Activated T-helper 1 cell treated with Interleukin-2 at 50 U/mL for 16 hours (primary cell): ENCODE measurements at places on chromosomes 3 and 15.

DNA sequence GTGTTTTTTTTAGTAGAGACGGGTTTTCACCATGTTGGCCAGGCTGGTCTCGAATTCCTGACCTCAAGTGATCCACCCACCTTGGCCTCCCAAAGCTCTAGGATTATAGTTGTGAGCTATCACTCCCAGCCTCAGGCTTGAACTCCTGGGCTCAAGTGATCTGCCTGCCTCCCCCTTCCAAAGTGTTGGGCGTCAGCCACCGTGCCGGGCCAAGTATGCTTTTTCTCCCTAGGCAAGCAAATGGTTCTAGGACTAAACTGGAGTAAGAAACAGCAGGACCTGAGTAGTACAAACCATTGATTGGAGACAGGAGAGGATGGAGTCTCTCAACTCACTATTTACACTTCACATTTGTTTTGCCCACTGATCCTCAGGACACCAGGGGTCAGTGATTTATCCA is 4.6 kb upstream of the PTPN9 start:
- no peak for DNase-seq

- DNase-seq, result no peak
Measured at GRCh38 chr3:139957844-139958243, 22.9 kb downstream of the CLSTN2 start.

DNA sequence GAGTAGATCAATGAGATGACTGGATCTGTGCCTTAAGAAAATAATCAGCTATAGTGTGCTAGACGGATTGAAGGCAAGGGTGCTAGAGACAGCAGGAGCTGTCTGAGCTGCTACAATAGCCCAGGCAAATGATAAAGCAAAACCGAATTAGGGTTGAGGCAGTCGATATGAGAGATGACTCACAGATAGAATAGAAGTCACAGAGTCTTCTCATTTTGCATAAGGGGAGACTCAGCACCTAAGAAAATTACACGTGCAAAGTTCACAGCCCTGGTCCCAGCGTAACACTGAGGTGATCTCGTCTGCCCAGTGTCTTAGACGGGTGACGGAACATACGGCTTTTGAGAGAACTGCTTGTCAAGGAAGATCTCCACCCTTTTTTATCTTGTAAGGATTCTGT is 11.6 kb downstream of the LPP start:
- no peak for DNase-seq

DNA sequence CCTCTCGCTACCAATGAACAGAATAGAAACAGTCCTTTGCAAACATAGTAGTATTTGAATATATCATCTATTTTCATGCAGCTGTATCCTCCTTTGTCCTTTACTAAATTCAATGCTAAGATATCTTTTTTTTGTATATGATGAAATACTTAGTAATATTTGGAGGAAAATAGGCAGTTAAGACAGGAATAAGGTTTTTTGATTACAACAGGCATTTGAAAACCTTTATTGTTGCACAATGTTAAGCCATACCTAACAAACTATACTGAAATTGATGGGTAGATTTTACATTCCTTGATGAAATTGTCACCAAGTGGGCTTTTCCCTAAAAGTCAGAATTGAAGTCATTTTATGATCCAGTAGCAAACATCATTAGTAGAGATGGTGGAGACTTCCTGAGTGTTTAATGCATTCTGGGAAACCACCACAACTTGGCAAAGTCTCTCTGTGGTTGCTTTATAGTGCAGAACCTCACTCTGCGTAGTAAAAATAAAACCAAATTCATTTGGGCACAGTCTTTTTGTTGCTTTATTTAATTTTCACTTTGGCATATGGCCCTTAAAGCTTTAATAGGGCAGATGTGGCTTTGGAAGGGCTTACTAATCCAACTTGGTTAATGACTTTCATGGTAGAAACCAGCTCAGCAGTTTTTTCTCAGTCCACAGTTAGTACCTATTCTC is 216.0 kb downstream of the DIPK2A start:
- DNase-seq, result no peak

- no peak for DNase-seq
Measured at GRCh38 chr3:134598763-134599545, 51.9 kb downstream of the KY start.

DNA sequence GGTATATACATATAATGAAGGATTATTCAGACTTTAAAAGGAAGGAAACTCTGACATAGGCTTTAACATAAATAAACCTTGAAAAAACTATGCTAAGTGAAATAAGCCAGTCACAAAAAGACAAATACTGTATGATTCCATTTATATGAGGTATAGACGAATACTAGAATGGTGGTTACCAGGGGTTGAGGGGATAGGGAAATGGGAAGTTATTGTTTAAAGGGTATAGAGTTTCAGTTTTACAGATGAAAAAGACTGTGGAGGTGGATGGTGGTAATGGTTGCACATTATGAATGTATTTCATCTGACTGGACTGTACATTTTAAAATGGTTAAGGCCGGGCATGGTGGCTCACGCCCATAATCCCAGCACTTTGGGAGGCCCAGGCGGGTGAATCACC is 41.7 kb downstream of the FRMD5 start:
- no peak for DNase-seq

GRCh38 chr3:150145659-150146058 is 175.0 kb upstream of the PFN2 start:
- DNase-seq, result no peak

GRCh38 chr15:91101608-91101920 is 1.5 kb downstream of the SV2B start:
- no peak for DNase-seq

DNA sequence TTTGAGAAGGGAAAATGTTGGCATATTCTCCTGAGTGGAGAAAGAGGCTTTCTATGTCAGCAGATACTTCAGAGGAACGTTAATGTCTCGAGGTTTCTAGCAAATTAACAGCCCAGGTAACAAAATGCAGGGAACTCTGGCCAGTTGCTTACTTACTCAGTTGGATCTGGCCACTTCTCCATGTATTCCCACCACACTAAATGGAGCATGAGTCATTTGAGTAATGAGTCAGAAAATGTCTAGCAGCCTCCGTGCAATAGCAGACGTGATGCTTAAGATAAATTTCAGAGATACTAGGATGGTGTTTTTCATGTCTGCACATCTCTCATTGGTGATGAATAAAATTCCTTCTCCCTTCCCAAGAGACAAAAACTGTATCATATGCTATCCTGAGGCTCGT is 671.5 kb downstream of the FHIT start:
- DNase-seq, result no peak

GRCh38 chr3:113498221-113499005 is 16.5 kb downstream of the SPICE1 start:
- DNase-seq, result no peak

DNA sequence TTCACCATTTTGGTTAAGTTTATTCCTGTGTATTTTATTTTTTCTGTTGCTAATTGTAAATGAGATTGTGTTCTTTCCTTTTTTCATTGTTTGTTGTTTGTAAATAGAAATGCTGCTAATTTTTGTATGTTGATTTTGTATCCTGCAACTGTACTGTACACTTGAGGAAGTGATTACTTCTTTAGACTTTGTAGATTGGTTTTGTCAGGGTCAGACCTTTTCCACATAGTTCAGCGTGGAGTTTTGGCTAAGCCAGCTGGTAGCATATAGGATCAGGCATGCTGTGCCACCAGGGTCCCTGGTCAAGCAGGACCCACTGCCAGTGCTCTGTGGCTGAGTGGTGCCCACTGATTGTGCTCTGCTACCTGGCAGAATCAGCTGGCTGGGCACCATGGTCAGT is 80.1 kb downstream of the CD200 start:
- DNase-seq, result no peak

GRCh38 chr15:96360581-96361308 is 30.2 kb downstream of the NR2F2 start:
- DNase-seq, result no peak

DNA sequence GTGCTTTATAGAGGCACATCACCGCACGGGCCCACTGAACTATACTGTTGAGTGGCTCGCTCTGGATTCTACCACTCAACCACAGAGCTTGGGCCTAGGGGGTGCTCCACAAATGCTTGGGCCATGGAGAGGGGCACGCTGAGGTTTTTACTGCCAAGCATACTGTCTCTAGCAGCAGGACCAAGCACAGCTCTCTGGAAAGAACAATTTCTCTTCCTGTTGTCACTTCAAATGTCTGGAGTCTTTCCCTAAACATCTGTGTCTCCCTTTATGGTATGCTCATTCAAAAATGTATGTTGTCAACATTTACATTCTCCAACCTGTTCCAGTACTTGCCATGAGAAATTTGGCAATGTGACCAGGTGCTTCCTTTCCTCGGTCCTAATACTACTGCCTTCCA is 114.7 kb upstream of the TPM1 start:
- no peak for DNase-seq

DNA sequence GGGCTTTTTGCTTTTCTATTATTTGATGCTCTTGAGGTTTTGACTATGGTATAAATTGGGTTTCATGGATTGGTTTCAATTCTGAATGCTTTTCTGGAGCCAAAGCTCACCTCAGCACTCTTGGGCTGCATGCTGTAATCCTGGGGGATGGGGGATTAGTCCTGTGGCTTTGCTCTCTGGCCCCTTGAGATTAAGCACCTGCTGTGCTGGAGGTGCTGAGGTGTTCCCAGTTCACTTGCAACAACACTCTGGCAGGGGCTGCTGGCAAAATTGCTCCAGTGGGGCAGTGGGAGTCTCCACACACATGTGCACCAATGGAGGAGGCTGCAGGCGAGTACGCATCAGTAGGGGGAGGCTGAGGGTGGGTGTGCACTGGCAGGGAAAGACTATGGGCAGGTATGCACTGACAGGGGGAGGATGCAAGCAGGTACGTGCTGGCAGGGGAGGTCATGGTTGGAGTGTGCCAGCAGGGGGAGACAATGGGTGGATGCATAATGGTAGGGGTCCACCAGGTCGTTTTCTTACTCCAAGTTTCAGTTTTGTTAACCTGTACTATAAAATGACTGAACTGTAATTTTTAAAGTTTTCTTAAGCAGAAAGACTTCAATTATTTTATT is 489.2 kb downstream of the FGF12 start:
- DNase-seq, result no peak

DNA sequence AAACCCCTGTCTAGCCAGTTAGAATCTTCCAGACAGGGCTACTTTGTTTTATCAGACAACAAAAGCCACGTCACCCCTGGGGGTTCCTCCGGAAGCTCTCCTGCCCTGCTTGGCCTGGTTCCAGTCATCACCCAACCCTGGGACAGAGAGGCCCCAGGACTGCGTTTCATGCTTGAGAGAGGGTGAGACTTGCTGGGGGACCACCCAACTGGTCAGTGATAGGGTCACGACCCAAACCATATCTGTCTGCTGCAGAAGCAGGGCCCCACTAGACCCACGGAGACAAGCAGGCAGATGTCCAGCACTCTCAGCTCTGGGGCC is 1.2 kb downstream of the NT5DC2 start:
- no peak for DNase-seq

DNA sequence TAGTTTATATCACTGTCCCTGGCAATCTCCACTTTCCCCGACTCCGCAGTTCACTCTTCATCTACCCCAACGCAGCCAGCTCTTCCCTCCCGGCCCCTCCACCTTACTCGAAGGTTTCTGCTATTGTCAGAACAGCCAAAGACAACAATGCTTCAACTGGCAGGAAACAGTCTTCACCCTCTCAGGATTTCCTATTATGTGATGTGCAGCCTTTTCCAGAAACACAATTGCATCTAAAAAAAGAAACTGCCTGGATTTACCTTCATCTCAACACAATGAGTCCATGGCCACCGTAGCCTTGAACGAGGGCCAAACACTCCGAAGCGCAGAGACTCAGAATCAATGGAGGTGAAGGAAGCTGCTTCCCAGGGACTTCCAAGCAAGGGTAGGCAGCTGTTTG is 182.1 kb upstream of the TSC22D2 start:
- DNase-seq, result no peak

GRCh38 chr15:57309856-57310760 is 66.2 kb upstream of the CGNL1 start:
- DNase-seq, result no peak

- DNase-seq, result no peak
Measured at GRCh38 chr3:152021951-152022461, 148.6 kb downstream of the SUCNR1 start.

DNA sequence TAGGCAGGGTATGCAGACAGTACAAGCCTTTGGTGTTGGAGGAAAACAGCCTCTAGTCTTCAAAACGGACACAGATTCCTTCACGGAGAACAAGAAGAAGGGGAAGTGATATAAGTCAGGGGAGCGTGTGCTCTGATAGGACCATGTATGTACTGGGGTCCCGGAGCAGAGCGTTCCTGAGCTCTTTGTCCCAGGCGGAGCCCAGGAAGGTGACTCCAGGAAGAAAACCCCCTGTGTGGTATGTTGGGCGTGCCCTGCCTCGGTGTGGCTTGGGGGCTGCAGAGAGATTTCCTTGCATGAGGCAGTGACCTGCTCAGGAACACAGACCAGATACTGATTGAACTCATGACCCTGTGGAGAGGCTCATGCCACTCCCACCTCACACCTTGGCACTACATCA is 21.7 kb downstream of the MELTF start:
- no peak for DNase-seq

DNA sequence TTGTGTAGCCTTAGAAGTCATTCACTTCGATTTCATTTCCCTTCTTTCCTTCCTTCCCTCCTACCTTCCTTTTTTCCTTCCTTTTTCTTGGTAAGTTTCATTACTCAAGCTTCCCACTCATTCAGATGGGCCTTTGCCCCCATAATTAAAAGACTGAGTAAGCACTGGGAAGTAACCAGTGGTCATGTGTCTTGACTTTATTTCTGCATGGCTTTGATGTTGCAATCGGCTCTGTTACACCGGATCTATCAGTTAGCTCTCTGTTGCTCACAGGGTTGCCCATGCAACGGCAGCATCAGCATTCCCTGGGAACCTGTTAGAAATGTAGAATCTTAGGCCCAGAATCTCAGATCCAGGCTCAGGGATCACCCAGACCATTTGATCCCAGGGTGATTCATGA is 25.6 kb upstream of the LARS2 start:
- no peak for DNase-seq

DNA sequence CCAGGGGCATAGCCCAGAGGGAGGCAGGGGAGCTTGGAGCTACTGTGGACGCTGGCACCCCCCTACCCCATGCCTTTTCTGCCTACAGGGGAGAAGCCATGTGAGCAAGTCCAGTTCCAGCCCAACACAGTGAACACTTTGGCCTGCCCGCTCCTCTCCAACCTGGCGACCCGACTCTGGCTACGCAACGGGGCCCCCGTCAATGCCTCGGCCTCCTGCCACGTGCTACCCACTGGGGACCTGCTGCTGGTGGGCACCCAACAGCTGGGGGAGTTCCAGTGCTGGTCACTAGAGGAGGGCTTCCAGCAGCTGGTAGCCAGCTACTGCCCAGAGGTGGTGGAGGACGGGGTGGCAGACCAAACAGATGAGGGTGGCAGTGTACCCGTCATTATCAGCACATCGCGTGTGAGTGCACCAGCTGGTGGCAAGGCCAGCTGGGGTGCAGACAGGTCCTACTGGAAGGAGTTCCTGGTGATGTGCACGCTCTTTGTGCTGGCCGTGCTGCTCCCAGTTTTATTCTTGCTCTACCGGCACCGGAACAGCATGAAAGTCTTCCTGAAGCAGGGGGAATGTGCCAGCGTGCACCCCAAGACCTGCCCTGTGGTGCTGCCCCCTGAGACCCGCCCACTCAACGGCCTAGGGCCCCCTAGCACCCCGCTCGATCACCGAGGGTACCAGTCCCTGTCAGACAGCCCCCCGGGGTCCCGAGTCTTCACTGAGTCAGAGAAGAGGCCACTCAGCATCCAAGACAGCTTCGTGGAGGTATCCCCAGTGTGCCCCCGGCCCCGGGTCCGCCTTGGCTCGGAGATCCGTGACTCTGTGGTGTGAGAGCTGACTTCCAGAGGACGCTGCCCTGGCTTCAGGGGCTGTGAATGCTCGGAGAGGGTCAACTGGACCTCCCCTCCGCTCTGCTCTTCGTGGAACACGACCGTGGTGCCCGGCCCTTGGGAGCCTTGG is 5.6 kb downstream of the CIB1 start:
- no peak for DNase-seq
